ENCODE measurements at places on chromosomes 2 and 18.

DNA sequence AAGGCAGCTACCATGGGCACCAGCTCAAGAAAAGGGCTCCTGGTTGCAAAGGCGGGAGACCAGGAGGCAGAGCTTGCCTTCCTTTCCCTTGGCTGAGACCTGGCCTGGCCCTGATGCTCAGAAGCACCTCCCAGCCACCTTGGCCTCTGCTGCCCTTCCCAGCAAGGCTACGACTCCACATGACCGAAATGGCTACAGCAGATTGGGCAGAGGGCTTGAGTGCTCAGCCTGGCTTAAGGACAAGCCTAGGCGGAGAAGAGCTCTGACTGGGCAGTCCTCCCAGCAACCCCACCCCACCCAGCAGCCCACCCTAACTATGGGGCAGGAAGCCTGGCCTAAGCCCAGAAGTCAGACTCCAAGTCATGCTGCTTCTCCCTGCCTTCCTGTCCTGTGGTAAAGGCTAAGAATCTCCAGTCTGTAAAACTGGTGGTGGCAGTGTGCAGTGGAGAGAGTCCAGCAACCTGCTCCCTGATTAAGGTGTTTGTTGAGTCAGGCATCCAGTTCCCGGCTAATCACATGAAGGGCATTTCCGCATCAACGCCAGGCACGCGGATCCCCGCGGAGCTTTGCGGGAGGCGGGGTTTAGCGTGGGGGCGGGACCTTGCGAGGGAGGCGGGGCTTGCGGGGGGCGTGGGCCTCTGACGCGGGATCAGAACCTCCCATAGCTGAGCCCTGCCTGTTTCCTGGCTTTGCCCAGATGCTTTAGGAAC lies 256.0 kb downstream of the BCL11A start:
- peak; percentile 52 for DNase-seq

GRCh38 chr2:85850451-85850850 lies 38.3 kb downstream of the ST3GAL5 start:
- no peak for DNase-seq

DNA sequence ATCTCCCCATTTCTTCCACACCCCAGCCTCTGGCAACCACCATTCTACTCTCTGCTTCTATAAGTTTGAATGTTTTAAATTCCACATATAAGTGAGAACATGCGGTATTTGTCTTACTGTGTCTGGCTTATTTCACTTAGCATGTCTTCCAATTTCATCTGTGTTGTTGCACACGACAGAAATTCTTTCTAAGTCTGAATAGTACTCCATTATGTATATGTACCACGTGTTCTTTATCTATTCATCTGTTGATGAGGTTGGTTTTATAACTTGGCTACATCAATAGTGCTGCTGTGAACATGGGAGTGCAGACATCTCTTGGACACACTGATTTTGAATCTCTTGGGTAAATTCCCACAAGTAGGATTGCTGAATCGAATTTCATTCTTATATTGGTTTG lies 31.8 kb upstream of the MTX2 start:
- DNase-seq: no peak

DNA sequence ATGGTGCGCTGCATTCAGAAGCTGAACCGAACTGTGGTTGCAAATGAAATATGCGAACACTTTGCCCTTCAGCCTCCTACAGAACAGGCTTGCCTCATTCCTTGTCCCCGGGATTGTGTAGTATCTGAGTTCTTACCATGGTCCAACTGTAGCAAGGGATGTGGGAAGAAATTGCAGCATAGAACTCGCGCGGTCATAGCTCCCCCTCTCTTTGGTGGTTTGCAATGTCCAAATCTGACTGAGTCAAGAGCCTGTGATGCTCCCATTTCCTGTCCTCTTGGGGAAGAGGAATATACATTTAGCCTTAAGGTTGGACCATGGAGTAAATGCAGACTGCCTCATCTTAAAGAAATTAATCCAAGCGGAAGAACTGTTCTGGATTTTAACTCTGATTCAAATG lies 291.4 kb downstream of the THSD7B start:
- no peak for DNase-seq

DNA sequence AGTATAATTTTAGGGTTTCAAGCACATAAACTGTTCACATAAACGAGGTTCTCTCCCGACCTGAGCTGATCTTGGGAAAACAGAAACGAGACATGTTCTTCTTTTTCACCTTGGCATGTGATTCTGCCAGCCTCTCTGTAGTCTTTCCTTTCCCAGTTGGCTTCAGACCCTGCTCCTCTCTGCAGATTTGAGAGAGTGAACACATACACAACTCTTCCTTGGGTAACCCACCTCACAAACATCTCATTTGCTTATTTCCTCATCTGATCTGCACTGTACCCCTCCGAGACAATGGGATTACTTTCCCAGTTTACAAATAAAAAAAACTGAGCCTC lies 46.1 kb downstream of the REEP1 start:
- DNase-seq: no peak

DNA sequence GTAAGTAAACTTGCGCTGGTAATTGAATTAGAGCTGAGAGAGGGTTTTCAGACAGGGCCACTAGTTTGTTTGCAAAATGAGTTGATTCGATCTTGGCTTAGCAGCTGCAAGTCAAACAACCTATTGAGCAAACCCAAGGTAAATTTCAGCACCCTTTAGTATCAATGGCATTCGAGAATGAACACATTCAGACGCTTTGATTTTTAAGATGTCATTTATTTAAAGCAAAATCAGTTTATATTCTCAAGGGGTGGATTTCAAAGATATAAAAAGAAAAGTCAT lies 44.2 kb downstream of the TGIF1 start:
- no peak for DNase-seq

DNA sequence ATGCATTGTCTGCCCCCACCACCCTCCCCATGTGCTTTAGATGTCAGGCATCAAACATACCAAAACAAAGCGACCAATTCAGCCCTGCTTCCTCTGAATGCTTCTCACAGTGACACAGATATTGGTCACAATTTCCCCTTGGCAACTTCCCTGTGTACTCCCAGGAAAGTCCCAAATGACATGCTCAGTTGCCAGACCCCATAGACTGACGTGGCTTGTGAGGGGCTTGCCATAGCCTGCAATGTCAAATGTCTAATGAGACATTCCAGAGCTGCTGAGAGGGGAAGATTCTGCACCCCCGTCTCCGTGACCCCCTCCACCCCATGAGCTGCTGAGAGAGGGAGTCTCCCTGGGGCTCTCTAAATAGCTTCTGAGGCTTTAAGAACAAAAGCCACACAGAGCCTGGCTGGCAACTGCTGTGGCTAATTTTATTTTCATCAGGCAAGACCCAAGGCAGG lies 47.3 kb downstream of the RFTN2 start:
- DNase-seq: peak; percentile 59

GRCh38 chr2:152347076-152347475 lies 12.1 kb downstream of the FMNL2 start:
- no peak for DNase-seq

GRCh38 chr18:63567276-63567675 lies 19.9 kb upstream of the SERPINB13 start:
- DNase-seq: no peak

DNA sequence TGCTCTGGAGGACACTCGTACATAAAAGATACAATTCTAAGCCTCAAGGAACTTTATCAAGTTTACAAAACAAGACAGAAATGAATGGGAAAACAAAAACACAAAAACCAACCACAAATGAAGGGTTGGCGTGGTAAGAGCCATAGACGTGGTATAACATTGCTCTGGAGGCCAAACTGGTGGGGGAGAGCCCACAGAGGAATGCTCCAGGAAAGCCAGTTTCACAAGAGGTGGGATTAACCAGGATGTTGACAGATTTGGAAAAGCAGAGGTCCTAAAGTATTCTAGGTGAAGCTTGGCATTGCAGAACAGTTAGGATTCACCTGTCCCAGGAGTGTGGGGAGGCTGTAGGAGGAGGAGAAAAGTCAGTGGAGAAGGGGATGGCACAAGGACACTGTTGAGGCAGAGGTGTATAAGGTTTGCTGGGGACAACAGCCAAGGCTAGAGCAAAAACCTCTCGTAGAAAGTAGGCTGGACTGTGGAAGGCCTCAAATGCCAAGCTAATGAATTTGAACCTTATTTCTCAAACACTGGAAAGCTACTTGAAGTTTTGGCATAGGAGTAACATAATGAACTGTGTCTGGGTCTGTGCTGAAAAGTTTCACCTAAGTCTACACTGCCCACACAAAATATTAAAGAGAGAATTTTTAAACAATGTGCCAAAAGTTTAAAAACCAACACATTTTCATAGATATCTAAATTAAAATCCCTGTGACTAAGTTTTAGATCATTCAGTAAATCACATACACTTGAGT lies 135.1 kb downstream of the THADA start:
- DNase-seq: no peak

DNA sequence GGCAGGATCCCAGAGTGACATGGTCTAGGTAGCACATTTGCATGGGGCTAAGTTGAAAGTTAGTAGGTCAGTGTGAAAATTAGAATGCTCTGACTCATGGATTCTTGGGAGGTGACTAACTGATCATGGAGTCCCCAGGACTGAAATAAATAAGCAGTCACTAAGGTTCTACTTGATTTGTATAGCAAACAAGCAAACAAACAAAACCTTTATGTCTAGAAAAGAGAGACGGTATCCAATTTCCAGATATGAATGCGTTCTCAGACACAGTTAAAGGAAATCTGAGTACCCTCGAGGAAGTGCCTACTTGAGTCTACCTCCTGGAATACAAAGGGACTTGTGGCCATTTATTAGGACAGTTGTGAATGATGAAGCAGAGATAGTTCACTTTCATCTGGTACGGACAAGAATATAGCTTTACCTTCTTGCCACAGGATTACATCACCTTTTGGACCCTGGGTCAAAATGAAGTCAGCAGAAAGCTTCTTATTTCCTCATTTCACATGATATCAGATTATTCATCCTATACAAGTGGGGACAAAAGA lies 54.3 kb upstream of the AGPS start:
- DNase-seq: no peak

- no peak for DNase-seq
These were observed 30.0 kb upstream of the CHMP3 start for GRCh38 chr2:86593266-86593665.

- DNase-seq: peak; percentile 74
These were observed 83.9 kb downstream of the ARHGEF4 start for GRCh38 chr2:130920415-130921163.

DNA sequence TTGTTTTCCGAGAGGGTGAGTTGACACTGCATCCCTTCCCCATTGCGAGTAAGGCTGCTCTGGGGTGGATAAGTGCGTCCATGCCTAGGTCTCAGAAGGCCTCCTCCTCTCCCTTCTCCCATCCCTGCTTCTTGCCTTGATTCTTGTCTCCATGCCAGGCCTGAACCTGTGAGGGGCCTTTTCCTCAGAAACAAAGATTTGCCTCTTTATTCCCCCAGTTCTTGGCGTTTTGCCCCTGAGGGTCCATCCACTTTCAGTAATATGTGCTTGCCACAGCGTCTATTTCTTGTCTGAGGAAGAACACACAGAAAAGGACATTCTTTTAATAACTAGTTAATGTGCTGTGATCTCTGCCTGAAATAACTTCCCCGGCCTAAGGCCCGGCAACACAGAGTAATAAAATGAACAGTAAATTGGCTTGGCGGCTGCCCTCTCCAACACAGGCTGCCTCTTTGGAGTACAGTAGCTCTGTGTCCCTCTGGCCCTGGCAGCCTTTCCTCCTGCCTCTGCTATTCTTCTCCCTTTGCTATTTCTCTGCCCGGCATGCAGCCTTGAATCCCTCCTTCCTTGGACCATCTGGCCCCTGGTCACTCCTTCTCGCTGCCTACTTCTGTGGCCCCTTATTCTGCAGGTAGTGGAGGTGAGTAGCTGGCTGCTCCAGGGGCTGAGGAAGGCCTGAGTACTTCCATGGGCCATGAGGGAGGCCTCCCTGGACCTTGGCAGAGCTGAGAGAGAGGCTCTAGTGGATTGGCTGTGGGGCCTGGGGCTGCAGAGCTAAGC lies 4.4 kb downstream of the EHD3 start:
- no peak for DNase-seq

DNA sequence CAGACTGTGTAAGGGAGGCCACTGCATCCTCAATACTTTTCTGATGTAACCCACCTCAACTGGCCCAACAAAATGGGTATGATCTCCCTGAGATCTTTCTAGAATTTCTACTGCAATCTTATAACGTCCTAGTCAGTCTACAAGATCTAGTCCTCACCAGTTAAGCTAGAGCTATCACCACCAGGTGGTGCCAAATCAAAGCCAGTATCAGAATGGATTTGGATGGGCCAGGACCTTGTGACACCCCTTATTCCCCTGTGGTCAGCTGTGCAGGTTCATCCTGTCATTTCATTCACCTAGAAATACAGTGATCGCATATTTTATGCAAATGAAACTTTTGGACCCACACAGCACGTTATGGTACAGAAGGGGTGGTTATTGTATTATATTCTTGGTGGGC lies 90.3 kb downstream of the OLA1 start:
- no peak for DNase-seq

Measured in right cardiac atrium (tissue), 5 donors.